Astrocyte (in vitro differentiated cells and primary cell): ENCODE measurements at places on chromosomes 7 and 10. TPM values are rescaled to one million over a fixed set of nuclear protein-coding genes. Genes with fewer than 3 reads are reported as not detected.

- H3K36me3 ChIP-seq: no peaks in the 10 kb centered on the region
- H3K27ac ChIP-seq: no peak overlapping the region
- no peak for DNase-seq
- H3K27me3 ChIP-seq: peaks cover 4% of the 10 kb centered on the region
- H3K4me3 ChIP-seq: no peak overlapping the region
Measured at GRCh38 chr10:110212119-110213006, 5.0 kb downstream of the MXI1 start.

The DNAJC30 gene
- 10.5 and 11.0 TPM in 2 replicates for total RNA-seq

DNA sequence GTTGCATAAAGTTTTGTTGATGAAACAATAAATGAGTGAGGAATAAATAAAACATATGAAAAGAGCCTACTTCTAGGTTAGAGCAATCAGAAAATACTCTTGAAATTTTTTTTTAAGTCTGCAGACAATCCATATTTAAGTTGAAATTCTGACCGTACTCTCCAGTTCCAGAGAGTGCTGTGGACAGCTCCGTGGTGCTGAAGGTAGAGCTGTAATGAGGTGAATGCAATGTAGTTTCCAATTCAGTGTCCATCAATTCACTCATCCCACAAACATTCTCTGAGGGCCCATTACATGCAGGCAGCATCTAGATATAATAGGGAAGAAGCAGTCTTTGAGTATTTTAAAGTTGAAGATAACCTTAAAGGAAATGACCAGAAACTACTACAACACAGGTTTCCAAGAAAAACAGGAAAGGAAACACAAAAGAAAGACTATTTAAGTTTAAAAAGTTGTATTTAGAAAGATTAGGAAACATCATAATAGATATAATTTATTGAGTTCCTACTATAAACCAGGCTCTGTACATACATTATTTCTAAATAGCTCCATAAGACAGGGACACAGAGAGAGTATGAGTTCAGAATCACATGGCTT is 44.0 kb upstream of the CRTAC1 start:
- H3K36me3 ChIP-seq: no peaks in the 10 kb centered on the region
- H3K27me3 ChIP-seq: no peaks in the 10 kb centered on the region
- H3K4me3 ChIP-seq: no peak overlapping the region
- no peaks in the 10 kb centered on the region for H3K4me1 ChIP-seq

DNA sequence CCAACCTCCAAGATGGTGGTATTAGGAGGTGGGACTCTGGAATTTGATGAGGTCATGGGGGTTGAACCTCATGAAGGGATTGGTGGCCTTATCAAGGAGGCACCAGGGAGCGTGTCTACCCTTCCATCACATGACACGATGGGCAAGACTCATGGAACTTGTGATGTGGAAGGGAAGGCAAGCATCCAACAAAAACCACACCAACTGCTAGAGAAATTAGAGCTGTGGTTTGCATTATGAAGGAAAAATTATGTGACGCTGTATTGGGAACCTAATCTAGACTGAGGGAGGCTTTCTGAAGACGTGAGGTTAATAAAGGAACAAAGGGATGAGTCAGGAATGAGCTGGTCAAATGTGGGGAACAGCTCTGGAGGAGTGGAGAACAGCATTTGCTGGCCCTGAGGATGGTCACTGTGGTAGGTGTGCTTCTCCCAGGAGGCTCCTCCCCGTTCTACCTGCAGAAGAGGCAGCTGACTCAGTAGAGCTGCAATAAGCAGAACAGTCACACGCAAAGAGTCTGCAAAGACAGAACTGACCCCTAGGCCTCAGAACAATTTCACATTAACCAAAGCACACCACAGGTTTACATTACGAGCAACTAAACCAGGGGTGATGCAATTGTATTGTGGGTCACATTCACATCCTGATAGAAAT is 236.6 kb upstream of the GRB10 start:
- H3K27me3 ChIP-seq: peaks cover 3% of the 10 kb centered on the region
- peak; percentile 97 for DNase-seq
- H3K36me3 ChIP-seq: no peaks in the 10 kb centered on the region
- H3K4me1 ChIP-seq: peaks cover 16% of the 10 kb centered on the region
- H3K4me3 ChIP-seq: no peak overlapping the region

DNA sequence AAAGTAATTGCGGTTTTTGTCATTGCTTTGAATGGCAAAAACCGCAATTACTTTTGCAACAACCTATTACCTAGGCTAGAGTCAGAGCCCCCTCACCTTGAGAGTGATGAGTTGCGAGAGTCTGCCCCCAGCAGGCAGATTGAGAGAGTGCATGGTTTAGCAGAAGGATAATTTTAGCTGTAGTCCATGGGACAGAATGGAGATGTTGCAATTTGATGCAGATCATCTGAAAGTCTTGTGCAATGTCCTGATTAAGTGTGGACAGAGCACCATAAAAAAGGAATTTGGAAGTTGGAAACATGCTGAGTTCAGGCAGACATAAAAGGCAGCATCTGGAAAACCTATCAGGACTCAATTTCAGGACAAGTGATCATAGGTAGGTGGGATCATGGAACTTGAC is 48.7 kb downstream of the GPR141 start:
- no peak overlapping the region for H3K4me3 ChIP-seq
- H3K27ac ChIP-seq: no peak overlapping the region
- no peaks in the 10 kb centered on the region for H3K4me1 ChIP-seq
- H3K36me3 ChIP-seq: no peaks in the 10 kb centered on the region
- H3K27me3 ChIP-seq: no peaks in the 10 kb centered on the region
- DNase-seq: no peak

DNA sequence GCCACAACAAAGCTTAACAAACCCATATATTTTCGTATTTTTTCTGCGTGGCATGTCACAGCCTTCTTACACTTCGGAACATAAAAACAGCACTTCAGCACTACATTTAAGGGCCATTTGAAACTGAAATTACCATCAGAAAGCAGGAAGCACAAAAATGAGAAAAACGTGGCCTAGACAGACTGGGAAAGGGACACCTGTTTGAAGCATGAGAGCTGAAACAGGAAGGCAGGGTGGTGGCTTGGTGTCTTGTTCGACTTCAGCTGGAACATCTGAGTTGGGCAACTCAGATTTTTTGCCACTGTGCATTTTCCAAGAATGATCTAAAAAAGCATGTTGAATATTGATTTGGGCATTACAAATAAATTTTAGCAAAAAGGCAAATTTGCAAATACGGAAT is 243.2 kb downstream of the ELMO1 start:
- H3K36me3 ChIP-seq: no peaks in the 10 kb centered on the region
- no peaks in the 10 kb centered on the region for H3K27me3 ChIP-seq
- no peak for DNase-seq
- H3K4me3 ChIP-seq: no peak overlapping the region
- H3K4me1 ChIP-seq: peaks cover 4% of the 10 kb centered on the region
